ENCODE measurements at places on chromosomes 6 and 20.

GRCh38 chr6:30013291-30013922, 47.7 kb upstream of the POLR1H start:
- no peak for DNase-seq

- DNase-seq: no peak
Observed at GRCh38 chr6:159760602-159761057, 1.2 kb upstream of the ACAT2 start.

GRCh38 chr6:90101403-90101802, 195.2 kb downstream of the BACH2 start:
- DNase-seq: no peak

DNA sequence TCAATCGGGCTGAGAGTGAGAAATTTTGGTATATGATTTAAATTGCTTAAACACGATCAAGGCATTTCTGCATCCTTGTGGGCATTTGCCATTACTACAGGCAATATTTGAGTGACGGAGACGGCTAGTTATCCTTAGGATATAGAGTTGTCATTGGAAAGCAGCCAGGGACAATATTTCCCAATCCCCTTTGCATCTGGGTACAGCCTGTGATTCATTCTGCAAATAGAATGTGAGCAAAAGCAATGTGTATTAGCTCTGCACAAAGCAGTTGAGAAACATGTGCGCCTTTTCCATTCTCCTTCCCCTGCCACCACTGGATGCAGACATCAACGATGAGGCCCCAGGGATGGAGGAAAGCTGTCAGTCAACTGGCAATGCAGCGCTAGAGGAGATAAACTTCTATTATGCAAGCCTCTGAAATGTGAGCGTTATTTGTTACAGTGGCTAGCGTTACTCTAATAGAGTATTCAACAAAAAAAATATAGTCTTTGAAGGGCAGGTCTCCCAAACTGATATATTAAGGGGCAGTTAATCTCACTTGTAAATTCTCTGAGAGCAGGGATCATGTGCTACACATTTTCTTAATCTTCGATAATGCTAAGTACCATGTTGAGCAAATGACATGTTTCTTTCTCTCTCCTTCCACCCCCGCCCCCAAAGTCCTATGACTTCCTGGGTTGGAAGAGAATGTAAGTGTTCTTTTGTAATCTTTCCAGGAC, 37.1 kb upstream of the NCOA3 start:
- no peak for DNase-seq

- no peak for DNase-seq
Observed at GRCh38 chr6:27667016-27667656, 194.2 kb upstream of the ZNF184 start.

DNA sequence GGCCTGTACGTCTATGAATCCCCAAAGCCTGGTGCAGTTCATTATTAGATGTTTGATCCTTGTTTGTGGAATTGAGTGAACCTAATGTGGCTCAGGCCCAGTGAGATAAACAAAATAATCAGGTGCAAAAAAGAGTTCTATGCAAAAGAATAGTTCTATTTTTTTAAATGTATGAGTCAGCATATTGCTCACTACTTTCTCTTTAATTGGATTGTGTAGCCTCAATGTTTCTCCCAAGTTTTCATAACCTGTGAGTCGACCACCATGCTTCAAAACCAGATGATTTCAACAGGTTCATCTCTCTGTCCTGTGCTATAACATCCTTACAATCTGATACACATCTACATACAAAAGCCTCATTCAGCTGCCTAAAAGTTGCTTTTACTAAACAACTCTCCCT, 116.5 kb upstream of the HDAC2 start:
- DNase-seq: no peak

DNA sequence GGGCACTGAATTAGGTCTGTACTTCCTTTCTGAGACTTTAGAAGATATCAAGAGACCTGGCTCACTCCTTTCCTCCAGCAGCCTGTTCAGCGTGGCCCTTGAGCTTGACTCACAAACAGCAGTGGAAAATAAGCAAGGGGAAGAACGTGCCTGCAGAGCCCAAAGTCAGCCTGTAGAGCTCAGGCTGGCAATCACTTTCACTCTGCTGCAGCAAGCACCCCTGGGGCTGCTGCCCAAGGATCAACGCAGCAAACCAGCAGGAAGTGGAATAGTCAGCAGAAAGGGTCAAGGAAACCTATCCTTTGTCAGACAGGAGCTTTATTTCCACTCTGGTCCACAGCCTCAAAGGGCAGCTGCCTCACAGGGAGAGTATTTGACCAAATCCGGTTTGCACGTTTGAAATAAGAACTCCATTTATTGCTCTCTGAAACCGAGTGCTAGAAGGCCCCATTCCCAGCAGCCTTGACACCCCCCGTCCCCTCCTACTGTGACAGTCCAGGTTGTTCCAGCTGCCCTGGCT, 77.4 kb downstream of the PRDM1 start:
- no peak for DNase-seq

DNA sequence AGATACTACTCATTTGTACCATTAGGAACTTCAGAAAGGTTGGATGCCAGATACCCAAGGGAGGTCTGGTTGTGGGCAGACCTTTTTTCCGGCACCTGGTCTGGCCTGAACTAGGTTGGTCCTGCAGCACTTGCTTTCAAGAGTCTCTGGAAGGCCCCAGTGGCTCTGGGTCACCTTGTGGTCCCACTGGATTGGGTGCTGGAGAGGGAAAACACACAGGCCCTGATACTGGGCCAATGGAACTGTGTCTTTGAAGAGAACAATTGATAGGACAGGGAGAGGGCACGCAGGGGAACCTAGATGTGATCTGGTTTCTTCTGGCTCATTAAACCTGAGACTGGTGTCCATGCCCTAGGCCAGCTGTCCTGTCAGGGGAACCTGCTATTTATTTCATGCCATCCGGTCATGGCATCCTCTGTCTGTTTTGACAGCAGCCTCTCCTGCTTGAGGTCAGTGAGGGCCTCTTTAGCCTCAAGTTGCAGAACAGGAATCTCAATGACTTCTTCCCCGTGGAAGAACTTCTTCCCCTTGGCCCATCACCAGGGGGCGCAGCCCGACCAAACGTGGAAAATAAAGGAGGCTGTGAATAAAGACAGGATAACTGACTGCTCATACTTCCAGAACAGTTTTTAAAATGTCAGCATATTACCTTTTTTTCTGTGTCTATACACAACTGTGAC, 25.0 kb downstream of the TAF8 start:
- no peak for DNase-seq

DNA sequence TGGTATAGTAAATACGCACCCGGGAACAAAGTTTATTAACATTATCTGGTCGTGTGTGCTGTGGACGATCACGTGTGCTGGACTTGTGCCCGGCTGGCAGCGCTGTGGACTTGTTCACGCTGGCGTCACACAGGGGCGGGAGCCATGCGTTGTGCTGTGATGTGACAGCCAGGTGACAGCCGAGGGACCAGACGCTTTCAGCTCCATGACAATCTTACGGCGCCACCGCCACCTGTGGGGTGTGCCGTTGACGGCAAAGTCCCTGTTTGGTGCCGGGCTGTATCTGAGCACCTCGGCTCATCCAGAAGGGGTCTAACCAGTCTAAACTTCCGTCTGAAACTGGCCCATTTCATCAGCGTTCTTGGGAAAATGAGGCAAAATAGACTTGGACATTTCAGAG, 25.2 kb downstream of the DLL1 start:
- DNase-seq: no peak

GRCh38 chr20:64146936-64147477, 17.2 kb upstream of the MYT1 start:
- DNase-seq: no peak

All from KG1 (cell line).